ENCODE measurements at places on chromosomes 11 and 22.

GRCh38 chr11:2808850-2809846, 76.4 kb downstream of the CDKN1C start:
- DNase-seq = no peak

- no peak for DNase-seq
Measured at GRCh38 chr22:50604256-50605001, 3.8 kb downstream of the MAPK8IP2 start.

DNA sequence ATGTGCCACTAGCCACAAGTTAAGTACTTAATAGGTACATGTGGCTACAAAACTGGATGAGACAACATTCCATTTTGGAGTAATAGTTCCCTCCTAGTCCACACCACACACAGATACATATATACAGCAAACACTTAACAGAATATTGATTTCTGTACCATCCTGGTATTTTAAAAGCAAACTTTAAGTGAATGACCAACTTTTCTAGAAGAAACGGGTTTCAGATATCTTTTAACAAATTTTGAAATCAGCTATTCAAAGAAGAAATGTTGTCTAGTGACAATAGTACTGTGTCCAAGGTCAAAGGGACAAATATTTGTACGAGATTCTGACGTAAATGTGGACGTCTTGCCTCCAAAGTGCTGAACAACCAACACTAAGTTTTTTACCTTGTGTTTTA, 12.3 kb upstream of the CARD16 start:
- DNase-seq = no peak

DNA sequence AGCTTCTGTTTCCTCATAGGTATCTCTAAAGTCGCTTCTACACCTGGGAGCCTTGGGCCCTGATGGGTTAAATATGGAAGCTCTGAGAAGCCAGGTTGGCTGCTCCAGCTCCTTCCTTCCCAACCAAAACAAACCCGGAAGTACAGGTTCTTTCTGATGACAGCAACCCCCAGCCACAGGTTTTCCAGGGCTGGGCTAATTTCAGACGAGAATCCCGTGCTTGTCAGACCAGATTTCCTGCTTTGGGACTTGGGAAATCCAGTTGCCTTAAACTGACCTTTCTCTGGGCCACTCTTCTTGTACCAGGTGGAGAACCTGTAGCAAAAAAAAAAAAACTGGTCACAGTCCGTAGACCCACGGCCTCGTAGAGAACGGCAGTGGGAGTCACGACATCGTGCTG, 51.9 kb downstream of the RBX1 start:
- DNase-seq = no peak

- no peak for DNase-seq
Measured at GRCh38 chr11:111417011-111417765, 38.1 kb upstream of the POU2AF1 start.

DNA sequence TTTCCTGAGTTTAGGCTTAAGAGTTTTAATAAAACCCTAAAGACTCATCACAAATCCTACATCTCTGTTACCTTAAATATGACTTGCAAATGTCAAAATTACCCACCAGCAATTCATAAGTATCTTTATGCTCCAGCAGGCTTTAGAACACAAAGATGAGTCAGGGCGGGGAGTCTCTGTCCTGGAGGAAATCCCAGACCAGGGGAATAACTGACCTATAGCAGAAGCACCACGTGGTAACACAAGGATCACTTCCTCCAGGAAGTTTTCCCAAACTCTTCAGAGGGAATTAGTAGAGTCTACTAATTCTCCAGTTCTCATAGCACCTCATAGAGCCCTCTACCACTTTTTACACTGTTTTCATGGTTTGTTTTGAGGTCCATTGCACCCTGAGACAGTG, 217.0 kb downstream of the NAV2 start:
- DNase-seq = no peak

Data from activated naive CD8-positive, alpha-beta T cell treated with anti-CD3 and anti-CD28 coated beads, Interleukin-2, amount 50 U/mL, for 16 hours (primary cell).